MCF 10A (cell line): ENCODE measurements at places on chromosomes 7 and 10.

DNA sequence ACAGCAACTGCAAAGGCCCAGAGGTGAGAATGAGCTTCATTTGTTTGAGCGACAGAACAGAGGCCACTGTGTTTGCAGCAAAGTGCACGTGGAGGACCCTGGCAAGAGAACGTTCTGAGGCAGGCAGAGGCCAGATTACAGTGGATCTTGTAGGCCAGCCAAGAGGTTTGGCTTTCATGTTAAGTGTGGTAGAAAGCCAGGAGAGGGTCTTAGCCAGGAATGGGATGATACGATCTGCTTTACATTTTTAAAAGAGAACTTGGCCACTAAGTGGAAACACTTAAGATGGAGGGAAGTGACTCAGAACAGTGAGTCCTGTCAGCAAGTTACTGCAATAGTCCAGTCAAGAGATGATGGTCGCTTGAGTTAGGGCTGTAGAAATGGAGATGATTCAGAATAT is 4.6 kb downstream of the CCDC136 start:
- H3K4me3 ChIP-seq = no peak overlapping the region
- no peaks in the 10 kb centered on the region for H3K4me1 ChIP-seq
- no peaks in the 10 kb centered on the region for H3K36me3 ChIP-seq
- H3K27me3 ChIP-seq = no peaks in the 10 kb centered on the region
- no peak overlapping the region for H3K27ac ChIP-seq

GRCh38 chr7:112162142-112162766 is 43.9 kb downstream of the DOCK4 start:
- H3K4me1 ChIP-seq = peaks cover 26% of the 10 kb centered on the region
- H3K27ac ChIP-seq = no peak overlapping the region
- no peaks in the 10 kb centered on the region for H3K36me3 ChIP-seq
- no peak overlapping the region for H3K4me3 ChIP-seq
- no peaks in the 10 kb centered on the region for H3K27me3 ChIP-seq

- no peak overlapping the region for H3K27ac ChIP-seq
- no peak overlapping the region for H3K4me3 ChIP-seq
Measured at GRCh38 chr10:22958338-22958737, 30.5 kb downstream of the ARMC3 start.

DNA sequence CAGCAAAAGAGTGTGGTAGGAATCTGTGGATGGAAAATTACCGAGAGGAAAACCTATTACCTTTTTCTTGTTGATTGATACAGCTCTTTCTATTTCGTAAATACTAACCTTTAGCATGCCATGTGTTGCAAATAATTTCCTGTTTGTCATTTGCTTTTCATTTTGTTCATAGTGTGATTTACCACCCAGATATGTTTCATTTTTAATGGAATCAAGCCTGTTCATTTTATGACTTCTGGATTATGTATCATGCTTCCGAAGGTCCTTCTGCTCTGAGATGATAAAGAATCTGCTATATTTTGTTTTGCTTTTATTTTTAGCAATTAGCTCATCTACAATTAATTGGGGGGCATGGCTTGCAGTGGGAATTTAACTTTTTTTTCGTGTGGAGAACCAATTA is 46.5 kb downstream of the INPP5F start:
- H3K4me3 ChIP-seq = no peak overlapping the region
- H3K27me3 ChIP-seq = no peaks in the 10 kb centered on the region
- H3K4me1 ChIP-seq = peaks cover 28% of the 10 kb centered on the region
- peaks cover 12% of the 10 kb centered on the region for H3K36me3 ChIP-seq
- no peak for DNase-seq

- peaks cover 33% of the 10 kb centered on the region for H3K36me3 ChIP-seq
- H3K4me1 ChIP-seq = peaks cover 54% of the 10 kb centered on the region
- DNase-seq = no peak
- peak overlapping the region; percentile 83 for H3K4me3 ChIP-seq
Measured at GRCh38 chr10:99659868-99660366, 608 bp downstream of the ENTPD7 start.

DNA sequence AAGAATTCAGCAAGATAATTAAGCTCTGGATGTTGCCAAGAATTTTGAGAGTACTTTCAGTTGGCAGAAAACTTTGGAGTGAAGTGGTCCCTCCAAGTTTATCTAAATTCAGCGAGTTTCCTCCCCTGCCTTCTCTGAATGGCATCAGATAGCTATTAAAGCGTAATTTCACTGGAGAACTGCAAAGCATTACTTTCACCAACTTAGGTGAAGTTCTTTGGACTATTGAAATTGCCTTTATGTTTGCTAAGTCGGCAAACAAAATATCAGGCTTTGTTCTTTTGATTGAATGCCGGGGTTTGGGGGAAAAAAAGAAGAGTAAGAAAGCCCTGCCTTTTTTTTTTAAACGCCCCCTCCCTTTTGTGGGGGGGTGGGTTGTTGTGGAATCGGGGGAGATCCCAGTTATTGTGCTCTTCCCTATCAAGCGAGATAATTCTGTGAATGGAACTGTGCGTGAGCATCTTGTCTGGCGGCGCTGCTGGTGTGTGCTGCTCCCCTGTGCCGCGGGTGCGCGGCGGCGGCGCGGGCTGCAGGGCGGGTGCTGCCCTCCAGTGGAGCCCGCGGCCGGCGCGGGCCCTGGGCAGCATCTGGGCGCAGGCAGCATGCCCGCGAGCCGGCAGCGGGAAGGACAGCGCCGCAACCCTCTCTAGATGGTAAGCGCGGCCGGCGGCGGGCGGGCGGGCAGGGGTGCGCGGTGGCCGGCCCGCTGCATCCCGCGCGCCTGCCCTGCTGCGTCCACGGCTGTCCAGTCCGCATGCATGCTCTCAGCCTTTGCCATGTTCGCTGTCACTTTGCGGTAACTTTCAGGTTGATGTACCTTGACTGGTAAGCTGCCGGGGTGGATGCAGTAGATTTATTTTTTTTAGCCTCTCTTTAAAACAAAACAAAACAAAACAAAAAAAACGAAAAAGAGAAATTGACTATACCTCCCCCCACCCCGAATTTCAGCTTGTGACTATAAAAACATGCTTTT is 176.5 kb downstream of the TCF7L2 start:
- peaks cover 7% of the 10 kb centered on the region for H3K4me1 ChIP-seq
- peak; percentile 71 for DNase-seq
- peaks cover 7% of the 10 kb centered on the region for H3K36me3 ChIP-seq
- no peaks in the 10 kb centered on the region for H3K27me3 ChIP-seq
- peak overlapping the region; percentile 59 for H3K4me3 ChIP-seq

DNA sequence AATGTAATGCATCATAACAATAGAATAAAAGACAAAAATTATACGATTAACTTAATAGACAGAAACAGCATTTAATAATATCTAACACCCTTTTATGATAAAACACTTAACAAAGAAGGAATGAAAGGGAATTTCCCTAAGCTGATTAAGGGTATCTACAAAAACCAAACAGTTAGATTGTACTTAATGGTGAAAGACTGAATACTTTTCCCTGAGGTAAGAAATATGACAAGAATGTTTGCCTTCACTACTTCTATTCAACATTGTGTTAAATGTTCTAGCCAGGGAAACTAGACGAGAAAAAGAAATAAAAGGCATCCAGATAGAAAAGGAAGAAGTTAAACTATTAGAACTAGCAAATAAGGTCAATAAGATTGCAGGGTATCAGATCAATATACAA is 276.9 kb downstream of the BAMBI start:
- H3K27me3 ChIP-seq = no peaks in the 10 kb centered on the region
- H3K36me3 ChIP-seq = no peaks in the 10 kb centered on the region
- no peak overlapping the region for H3K27ac ChIP-seq
- DNase-seq = no peak

DNA sequence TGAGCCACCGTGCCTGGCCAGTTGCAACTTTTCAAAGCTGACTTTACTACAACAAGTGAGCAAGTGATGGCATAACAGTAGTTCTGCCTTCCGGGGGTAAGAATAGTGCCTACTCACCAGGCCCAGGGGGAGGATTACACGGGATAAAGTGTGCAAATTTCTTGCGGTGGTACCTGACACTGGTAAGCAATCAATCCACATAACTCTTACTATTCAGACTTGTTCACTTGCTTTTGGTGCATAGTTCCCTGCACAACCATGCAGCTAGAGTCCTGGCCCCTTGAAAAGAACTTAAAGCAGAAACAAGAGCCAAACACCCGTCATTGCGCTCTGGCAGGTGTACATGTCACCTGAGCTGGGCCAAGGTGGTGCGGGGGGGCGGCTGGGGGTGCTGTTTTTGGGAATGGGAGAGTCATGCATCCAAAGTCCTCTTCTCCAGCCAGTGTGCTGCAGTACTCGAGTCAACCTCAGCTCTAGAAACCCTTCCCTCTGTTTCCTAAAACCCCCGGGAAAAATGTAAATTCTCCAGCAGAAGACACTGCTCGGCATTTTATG is 5.4 kb upstream of the COBL start:
- no peaks in the 10 kb centered on the region for H3K27me3 ChIP-seq
- no peak overlapping the region for H3K27ac ChIP-seq
- no peak overlapping the region for H3K4me3 ChIP-seq
- H3K36me3 ChIP-seq = no peaks in the 10 kb centered on the region
- DNase-seq = no peak

GRCh38 chr10:88557658-88558057 is 25.5 kb downstream of the RNLS start:
- peaks cover 16% of the 10 kb centered on the region for H3K4me1 ChIP-seq
- H3K27me3 ChIP-seq = peaks cover 9% of the 10 kb centered on the region
- H3K4me3 ChIP-seq = no peak overlapping the region

DNA sequence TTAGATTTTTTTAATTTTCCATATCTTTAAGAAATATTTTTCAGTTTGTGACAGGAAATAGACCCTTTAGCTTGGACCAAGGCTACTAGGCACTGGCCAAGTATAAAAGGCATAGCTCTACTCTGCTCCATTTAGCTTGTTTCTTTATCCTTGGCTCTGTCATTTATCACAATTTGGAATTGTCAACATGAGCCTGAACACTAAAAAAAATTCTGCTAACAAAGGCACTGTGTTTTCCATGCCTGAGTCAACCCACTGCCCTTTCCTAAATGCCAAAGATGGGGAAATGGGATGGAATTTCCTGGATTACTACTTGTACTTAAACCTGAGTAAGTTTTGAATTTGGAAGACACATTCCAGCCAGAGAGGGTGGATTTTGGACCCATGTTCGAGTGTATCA is 128.4 kb downstream of the NSUN6 start:
- DNase-seq = peak; percentile 4
- H3K27me3 ChIP-seq = no peaks in the 10 kb centered on the region
- no peak overlapping the region for H3K4me3 ChIP-seq
- H3K4me1 ChIP-seq = no peaks in the 10 kb centered on the region
- peaks cover 33% of the 10 kb centered on the region for H3K36me3 ChIP-seq

DNA sequence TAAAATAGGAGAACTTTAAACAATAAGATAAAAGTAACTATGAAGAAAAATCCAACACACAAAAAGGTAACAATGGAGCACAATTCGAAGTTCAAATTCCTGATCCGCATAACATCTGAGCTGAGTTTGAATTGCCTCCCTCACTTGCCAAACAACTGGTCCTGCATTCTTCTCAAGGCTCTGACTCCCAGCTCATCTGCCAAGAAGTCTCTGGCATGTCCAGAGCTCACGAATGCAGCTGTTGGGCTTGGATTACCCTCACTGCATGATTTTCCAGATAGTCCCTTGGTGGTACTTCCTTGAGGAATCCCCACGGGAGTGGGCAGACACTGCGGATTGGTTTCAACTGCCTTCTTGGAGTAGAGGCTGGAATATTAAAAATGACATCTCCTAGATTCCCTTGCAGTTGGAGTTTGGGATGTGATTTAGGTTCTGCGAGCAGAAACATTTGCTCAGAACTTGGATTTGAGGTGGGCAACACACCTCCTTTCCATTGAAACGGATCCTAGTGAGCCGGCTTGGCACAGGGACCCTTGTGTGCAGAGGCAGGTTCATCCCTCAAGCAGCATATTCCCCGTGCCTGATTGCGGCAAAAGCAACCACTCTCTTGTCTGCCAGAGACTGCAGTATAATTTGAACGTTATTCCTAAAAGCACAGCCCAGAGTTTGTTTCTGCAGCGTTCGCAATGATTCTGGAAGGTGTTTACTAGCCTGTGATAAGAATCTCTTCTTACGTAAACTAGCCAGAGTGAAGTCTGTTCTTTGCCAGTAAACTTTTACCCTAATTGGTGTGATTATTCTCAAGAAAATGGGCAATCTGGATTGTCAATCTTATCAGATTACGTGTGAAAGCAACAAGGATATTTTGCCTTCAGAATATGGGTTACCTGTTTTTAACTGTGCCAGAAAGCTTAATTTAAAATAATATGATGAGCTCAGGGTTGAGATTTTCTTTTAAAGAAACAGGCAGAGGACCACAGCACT is 23.4 kb upstream of the PRKCQ start:
- H3K4me3 ChIP-seq = no peak overlapping the region
- H3K36me3 ChIP-seq = peaks cover 5% of the 10 kb centered on the region
- no peak for DNase-seq
- H3K4me1 ChIP-seq = peaks cover 12% of the 10 kb centered on the region
- H3K27me3 ChIP-seq = peaks cover 27% of the 10 kb centered on the region

DNA sequence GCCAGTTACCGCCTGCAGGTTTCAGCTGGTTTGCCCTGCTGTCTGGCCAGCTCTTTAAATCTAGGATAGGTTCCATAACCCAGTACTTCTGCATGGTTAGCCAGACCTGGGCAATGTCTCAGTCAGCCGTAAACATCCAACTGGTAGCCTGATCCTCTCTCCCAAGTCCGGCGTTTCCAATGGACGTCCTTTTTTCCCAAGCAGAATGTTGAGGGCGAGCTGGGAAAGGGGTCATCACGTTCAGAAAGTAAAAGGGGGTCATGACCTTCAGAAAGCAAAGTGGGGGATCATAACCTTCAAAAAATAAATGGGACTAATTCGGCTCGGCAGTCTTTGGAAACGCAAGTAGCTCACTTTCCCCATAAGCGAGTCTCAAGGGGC is 430 bp downstream of the PON3 start:
- H3K4me1 ChIP-seq = peaks cover 6% of the 10 kb centered on the region
- no peak for DNase-seq
- H3K27ac ChIP-seq = no peak overlapping the region
- no peak overlapping the region for H3K4me3 ChIP-seq

GRCh38 chr7:22052674-22053365 is 107.1 kb upstream of the CDCA7L start:
- peaks cover 6% of the 10 kb centered on the region for H3K36me3 ChIP-seq
- H3K27ac ChIP-seq = no peak overlapping the region
- H3K4me1 ChIP-seq = no peaks in the 10 kb centered on the region
- DNase-seq = no peak
- no peak overlapping the region for H3K4me3 ChIP-seq
- H3K27me3 ChIP-seq = no peaks in the 10 kb centered on the region

- no peak overlapping the region for H3K27ac ChIP-seq
- no peak overlapping the region for H3K4me3 ChIP-seq
- DNase-seq = no peak
- no peaks in the 10 kb centered on the region for H3K4me1 ChIP-seq
- no peaks in the 10 kb centered on the region for H3K36me3 ChIP-seq
Measured at GRCh38 chr7:380711-381210, 90.8 kb downstream of the FOXL3 start.

GRCh38 chr10:33056828-33057596 is 99.0 kb upstream of the ITGB1 start:
- no peak overlapping the region for H3K4me3 ChIP-seq
- peaks cover 6% of the 10 kb centered on the region for H3K36me3 ChIP-seq
- no peak overlapping the region for H3K27ac ChIP-seq
- DNase-seq = no peak
- H3K4me1 ChIP-seq = no peaks in the 10 kb centered on the region
